Activated T-cell treated with anti-CD3 and anti-CD28 coated beads, Interleukin-2, amount 50 U/mL, for 72 hours (primary cell): ENCODE measurements at places on chromosomes 2 and 18.

- H3K4me3 ChIP-seq = no peak overlapping the region
- no peaks in the 10 kb centered on the region for H3K36me3 ChIP-seq
- no peaks in the 10 kb centered on the region for H3K4me1 ChIP-seq
- H3K27ac ChIP-seq = no peak overlapping the region
- no peaks in the 10 kb centered on the region for H3K27me3 ChIP-seq
Measured at GRCh38 chr2:176317623-176318065, 48.4 kb downstream of the MTX2 start.

DNA sequence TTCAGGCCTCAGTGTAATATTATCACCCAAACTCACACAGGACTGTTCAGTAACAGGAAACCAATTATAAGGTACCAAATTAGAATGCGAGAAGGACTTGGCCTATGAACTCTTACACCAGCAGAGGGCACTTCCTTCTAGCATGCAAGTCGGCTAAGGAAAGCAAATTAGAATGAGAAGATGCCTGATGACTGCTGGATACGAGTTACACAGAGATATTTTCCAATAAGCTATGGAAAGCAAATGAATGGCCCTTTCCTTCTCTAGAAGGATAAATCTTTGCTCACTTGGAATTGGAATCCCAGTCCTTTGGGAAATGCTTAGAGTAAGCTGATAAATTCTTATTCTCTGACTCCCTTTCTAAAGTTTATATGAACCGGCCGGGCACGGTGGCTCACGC is 109.8 kb downstream of the AP1S3 start:
- no peaks in the 10 kb centered on the region for H3K36me3 ChIP-seq
- peak; percentile 33 for DNase-seq
- H3K27me3 ChIP-seq = peaks cover 14% of the 10 kb centered on the region
- H3K4me1 ChIP-seq = no peaks in the 10 kb centered on the region
- no peak overlapping the region for H3K27ac ChIP-seq

DNA sequence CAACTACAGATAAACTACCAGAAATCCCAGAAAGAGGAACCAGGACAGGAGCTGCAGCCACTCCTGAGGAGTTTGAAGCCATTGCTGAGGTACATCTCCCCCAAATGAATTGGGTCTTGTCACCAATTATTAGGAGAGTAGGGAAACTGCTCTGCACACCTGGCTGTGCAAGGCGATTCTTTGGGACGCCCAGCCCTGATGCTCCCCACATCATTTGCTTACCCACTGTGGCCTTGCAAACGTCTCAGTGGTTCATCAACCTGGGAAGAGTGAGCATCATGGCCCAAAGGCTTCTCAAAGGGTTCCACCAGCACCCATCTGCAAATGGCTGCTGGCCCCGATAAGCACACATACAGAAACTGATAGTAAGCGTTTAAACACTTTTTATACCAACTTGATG is 21.8 kb upstream of the DCDC2C start:
- no peak for DNase-seq
- no peaks in the 10 kb centered on the region for H3K36me3 ChIP-seq
- H3K27ac ChIP-seq = no peak overlapping the region
- no peaks in the 10 kb centered on the region for H3K4me1 ChIP-seq
- H3K4me3 ChIP-seq = no peak overlapping the region

DNA sequence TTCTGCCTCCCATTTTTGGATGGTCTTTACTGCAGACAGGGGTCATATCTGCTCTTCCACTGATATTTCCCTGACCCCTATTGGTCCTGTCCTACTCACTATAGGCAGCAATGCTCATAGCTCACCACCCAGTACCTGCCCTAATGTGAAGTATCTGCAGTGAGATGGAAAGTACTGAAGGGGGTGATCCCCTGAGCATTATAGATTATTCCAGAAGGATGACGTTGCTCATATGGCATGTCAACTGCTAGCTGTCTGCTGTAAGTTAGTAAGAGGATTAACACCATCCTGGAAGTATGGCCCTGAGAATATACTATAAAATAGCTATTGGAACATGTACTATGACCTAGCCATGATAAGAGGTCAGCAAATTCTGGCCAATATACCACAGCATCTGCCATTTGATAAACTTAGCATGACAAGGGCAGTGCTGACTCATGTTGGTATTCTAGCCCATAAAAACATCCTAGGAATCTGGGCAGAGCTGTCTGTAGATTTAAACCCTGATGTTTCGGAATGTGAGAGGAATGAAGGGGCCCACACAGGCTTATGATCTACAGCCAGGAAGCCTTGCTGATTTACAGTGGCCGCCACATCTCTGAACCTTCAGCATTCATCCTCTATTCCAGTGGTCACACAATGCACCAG is 451.4 kb downstream of the TNS1 start:
- no peaks in the 10 kb centered on the region for H3K27me3 ChIP-seq
- no peak overlapping the region for H3K4me3 ChIP-seq
- H3K4me1 ChIP-seq = peaks cover 10% of the 10 kb centered on the region
- DNase-seq = no peak
- H3K27ac ChIP-seq = no peak overlapping the region
